KG1 (cell line): ENCODE measurements at places on chromosomes 11 and 22.

- no peak for DNase-seq
These were observed 179.4 kb upstream of the SNX19 start for GRCh38 chr11:131095511-131096185.

DNA sequence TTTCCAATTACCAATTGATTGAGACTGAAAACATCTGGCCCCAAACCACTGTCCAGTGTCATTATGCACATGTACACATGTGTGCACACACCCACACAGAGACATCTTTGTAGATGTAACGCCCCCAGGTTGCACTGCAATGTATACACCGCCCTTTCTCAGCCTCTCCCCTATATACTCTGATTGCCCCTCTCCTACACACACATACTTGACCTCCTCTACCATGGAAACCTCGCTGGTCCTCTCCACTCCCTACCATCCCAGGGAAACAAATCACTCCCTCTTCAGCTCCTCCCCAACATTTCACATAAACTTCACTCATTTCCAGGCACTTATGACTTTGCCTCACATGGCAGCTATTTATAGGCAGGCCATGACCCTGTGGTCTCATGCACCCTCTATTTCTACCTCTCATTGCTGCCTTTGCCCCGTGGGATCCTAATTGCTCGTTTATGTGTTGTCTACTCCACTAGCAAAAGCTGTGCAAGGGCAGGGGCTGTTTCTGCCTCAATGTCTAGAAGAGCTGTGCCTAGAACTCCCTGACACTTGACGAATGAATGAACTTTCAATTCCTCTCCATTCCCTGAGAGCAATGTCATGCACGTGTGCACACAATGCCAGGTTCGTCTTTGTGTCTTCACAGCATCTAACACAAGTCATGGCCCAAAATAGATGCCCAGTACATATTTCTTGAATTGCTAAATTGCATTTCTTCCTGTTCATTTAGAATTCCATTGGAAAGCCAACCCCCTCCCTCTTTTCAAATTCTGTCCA, 10.0 kb upstream of the TMA7B start:
- no peak for DNase-seq

DNA sequence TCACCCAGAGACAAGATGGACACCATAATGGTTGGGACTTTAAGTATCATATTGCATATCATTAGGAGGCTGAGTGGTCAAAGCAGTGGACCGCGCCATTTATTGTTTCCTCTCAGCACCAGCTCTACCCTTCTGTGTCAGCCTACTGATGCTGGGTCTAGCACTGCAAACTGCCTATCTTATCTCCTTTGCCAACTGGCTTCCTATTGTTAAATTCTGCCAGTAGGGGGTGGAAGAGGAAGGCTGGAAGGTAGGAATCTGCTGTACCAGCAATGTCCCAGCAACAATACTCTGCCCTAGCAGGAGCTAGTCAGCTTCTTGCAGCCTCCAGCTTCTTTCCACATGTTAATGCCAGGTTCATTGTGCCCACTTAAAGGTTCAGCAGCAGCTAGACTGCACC, 367.1 kb upstream of the PDGFD start:
- DNase-seq = no peak

DNA sequence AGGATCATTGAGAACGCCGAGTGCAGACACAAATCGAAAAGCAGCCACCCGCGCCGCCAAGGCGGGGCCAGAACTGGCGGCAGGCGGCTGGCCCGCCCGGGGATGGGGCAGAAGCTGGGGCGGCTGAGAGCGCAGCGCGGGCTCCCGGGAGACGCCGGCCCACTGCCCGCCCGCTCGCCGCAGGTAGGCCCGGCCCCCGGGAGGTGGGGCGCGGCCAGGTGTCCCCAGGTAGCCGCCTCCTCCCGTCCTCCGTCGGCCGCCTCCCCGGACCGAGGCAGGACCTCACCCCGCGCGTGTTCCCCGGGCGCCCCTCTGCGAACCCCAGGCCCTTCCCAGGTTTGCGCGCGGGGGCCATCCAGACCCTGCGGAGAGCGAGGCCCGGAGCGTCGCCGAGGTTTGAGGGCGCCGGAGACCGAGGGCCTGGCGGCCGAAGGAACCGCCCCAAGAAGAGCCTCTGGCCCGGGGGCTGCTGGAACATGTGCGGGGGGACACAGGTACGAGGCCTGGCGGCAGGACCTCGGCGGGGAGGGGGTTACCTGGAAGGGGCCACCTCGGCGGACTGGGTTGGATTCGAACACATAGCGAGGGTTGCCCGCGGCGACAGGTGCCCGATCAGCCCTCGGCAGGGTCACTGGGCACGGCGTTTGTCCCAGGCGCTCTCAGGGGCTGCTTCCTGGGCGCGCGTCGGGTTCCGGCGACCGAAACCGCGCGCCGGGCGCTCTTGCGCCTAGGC, at the start of gene PRRG4:
PRRG4 (plus strand) TSS at position 248 of the 733 bp plus-strand sequence. CDS start 603 bp downstream, outside the sequence.
- DNase-seq = peak; percentile 39

DNA sequence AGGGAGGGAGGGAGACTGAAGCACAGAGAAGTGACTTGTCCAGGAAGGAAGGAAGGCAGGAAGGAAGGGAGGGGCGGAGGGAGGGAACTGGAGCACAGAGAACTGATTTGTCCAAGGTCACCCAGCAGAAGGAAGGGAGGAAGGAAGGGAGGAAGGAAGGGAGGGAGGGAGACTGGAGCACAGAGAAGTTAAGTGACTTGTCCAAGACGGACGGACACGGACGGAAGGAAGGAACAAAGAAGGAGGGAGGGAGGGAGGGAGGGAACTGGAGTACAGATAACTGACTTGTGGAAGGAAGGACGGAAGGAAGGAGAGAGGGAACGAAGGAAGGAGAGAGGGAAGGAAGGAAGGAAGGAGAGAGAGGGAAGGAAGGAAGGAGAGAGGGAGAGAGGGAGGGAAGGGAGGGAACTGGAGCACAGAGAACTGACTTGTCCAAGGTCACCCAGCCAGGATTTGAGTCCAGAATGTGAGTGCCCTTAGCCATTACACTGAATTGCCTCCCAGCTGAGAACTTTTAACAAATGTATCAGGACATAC, 1.5 kb downstream of the SLC35F2 start:
- DNase-seq = no peak

DNA sequence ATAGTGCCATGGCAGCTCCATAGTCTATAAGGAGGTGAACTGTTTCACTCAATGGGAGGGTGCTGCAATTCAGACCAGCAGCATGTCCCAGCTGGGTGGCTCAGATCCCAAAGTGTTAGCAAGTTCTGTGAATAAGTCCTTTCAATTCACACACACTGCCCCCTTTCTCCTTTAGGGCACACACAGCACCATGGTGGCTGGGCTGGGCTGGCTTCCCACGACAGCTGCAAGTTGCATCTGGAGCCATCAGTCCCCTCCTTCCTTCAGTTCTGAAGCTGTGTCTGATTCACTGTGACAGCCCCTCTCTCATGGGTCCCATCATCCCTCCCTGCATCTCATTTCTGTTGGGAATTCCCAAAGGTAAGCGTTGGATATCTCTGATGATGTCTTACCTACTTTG, 324.1 kb upstream of the NCAM1 start:
- no peak for DNase-seq

- DNase-seq = no peak
These were observed 968 bp downstream of the RHBDD3 start for GRCh38 chr22:29266564-29267461.

DNA sequence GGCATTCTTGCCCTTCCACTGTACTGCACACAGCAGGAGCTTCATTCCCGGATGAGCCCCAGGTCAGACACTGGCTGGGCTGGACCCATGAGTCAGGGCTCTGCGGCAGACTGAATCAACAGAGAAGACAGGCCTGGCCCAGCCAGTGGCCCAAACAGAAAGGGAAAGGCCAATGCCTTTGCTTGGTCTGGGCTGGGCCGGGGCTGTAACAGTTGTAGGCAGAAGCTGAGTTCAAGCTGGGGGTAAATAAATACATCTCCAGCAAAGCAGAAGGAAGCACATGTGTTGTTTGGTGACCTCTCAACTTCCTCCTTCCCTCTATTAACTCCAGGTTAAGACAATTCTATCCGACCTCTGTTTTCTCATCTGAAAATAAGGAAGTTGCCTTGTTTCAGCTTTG, 1.8 kb upstream of the SMIM35 start:
- peak; percentile 64 for DNase-seq

GRCh38 chr11:122755941-122756340, 82.4 kb upstream of the CRTAM start:
- no peak for DNase-seq

DNA sequence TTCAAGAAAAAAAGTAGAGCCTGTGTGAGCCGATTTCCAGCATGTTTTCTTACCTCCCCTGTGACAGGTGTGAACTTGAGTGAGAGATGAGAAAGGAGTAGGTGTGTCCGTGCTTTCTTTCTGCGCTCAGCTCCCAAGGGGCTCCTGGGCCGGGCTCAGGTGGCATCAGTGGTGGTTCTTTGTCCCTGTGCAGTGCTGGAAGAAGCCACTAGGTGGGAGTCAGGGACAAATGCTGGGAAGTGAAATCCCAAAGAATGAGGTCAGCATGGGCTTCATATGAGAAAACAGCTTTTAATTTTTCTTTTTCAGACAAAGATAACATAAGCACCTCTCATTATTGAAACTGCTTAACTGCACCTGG, 57.8 kb downstream of the PPFIBP2 start:
- no peak for DNase-seq

DNA sequence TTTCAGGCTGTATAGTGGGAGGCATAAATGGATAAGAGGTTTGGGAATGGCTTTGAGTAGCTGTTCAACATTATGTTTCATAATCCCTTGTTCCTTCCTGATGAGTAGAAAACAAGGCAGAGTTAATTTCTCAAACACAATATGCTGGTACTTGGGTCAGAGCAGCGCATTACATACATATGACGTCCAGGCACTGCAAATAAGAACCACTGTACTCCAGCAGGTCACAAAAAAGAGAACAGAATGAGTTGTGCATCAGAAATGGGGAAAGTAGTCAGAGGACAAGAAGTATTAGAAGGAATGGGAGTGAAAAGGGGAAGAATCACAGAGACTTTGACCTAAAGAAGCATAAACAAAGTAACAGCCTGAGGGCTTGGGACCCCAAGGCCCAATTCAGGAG, 44.0 kb upstream of the RDX start:
- DNase-seq = no peak

- DNase-seq = no peak
These were observed 229.0 kb upstream of the ZC3H12C start for GRCh38 chr11:109864151-109864661.

DNA sequence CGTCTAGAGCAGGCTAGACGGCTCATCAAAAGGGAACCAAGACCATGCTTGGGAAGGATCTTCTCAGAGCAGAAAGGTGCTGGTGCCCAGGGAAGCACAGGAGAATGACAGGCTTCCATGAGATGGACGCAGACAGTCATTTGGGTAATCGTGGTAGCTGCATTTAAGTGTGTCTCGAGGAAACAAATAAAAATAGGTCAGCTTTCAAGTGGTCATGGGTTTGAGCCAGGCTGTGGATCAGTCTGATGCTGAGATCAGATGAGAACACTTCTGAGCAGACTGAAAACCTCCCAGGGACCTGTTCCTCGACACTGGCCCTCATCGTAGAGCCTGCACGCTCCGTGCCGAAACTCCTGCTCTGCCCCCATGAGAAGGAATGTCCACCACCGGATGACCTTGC, 4.7 kb downstream of the CARS1 start:
- DNase-seq = no peak

DNA sequence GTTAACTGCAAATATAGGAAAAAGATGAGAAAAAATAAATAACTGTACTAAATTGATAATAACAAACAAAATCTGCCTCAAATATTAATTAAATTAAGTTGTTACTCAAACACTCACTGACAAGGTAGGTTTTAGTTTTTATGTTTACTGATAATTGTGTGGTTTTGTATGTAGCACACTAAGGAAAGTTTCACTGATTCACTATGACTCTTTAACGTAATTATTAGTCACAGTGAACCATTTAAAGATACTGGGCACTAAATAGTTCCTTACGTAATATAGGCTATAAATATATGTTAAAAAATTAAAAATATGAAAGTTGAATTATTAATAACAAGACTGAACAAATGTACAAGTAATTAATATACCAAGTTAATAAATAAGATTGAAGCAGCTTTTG, 2330.0 kb upstream of the RAG2 start:
- no peak for DNase-seq

- DNase-seq = no peak
These were observed 26.2 kb upstream of the PDE3B start for GRCh38 chr11:14617241-14618027.

GRCh38 chr11:69158301-69159149, 2.8 kb downstream of the SMIM38 start:
- no peak for DNase-seq

- DNase-seq = no peak
These were observed 8.0 kb downstream of the MRTFA start for GRCh38 chr22:40628354-40629042.

- no peak for DNase-seq
These were observed 300.6 kb downstream of the DDX10 start for GRCh38 chr11:108965306-108966001.

GRCh38 chr11:70255477-70256116, 14.9 kb upstream of the PPFIA1 start:
- DNase-seq = no peak

- no peak for DNase-seq
These were observed 122.7 kb downstream of the FCHSD2 start for GRCh38 chr11:73019449-73019848.

GRCh38 chr22:49215840-49216239, 611.8 kb downstream of the BRD1 start:
- no peak for DNase-seq

DNA sequence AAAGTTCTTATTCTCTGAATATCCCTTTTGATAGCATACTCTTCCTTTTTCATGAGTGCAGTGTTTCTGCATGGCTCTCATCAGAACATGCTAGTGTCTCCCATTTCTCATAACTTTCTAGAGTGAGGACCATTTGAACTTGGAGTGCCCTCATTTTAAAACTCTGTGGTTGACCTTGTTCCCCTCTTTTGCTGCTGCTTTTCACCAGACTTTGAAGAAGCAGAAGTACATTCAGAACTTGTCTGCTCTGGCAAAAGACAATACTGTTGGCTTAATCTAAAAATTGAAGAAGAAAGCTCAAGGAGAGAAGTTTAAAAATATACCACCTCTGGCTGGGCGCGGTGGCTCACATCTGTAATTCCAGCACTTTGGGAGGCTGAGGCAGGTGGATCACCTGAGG, 35.0 kb downstream of the PPARA start:
- no peak for DNase-seq

DNA sequence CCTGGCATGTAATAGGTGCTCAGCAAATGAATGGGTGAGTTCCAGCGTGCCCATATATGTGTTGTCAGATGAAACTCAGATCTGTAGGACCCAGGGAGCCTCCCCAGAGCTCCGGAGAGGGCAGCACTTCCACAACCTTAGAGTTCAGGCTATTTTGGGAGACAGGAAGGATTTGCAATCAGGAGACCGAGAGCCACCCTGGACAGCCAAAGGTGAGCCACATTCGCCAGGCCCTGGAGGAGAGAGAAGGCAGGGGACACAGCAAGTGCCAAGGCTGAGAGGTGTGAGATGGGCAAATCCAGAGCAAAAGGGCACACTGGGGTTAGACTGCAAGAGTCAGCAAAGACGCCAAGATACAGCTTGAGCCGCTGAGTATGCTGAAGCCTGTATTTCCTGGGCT, 66.4 kb downstream of the CD82 start:
- no peak for DNase-seq
